ENCODE measurements at places on chromosomes 2 and 18. TPM values are rescaled to one million over a fixed set of nuclear protein-coding genes. Genes with fewer than 3 reads are reported as not detected.

LRATD1 gene
- 37.6 TPM for total RNA-seq

- H3K4me3 ChIP-seq: no peak overlapping the region
- H3K36me3 ChIP-seq: no peaks in the 10 kb centered on the region
- DNase-seq: no peak
- H3K27me3 ChIP-seq: no peaks in the 10 kb centered on the region
- no peaks in the 10 kb centered on the region for H3K4me1 ChIP-seq
These were observed 854.3 kb downstream of the LRRTM4 start for GRCh38 chr2:76667821-76668271.

FHOD3 gene
- total RNA-seq: 0.67 TPM

DNA sequence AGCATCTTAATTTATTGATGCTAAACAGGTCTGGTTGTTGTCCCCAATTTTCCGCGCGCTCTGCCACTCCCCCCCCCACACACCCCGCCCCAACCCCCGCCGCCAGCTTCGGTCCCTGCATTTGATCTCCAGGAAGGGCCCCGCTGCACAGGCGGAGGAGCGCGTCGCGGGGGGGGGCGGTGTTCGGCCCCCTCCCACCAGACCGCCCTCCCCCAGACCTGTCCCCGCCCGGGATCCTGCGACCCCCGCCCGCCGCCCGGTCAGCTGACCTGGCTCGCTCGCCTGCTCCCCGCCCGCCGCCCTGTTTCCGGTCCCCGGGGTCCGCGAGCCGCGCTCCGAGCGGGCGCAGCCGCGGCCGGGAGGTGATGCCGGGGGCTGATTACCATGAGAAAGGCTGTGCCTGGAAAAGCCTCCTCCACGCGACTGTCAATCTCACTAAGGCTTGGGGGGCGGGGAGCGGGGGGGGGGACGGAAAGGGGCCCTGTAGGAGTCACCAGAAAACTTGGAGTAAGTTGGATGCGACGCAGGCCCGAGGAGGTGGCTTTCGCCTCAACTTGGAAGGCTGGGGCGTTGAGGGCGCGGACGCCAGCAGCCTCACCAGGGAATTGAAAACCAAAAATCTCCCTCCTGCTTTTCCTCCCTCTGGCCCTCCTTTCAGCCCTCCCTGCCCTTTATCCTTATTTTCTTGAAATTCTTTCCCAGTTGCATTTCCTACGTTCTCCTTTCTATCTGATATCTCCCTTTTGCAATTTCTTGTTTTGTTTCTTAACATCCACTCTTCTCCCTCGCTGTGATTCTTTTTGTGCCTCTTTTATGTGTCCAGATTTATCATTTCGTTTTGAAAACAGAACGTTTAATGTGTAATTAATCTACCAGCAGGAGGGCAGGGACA, 4.4 kb upstream of the ZEB2 start:
- H3K4me3 ChIP-seq: peak overlapping the region; percentile 89
- peak; percentile 65 for DNase-seq
- H3K4me1 ChIP-seq: peaks cover 25% of the 10 kb centered on the region
- H3K36me3 ChIP-seq: no peaks in the 10 kb centered on the region
- H3K27me3 ChIP-seq: peaks cover 14% of the 10 kb centered on the region

GRCh38 chr2:15956751-15957736, 16.7 kb downstream of the MYCN start:
- peaks cover 2% of the 10 kb centered on the region for H3K27me3 ChIP-seq
- no peak for DNase-seq
- no peak overlapping the region for H3K27ac ChIP-seq
- no peaks in the 10 kb centered on the region for H3K4me1 ChIP-seq
- H3K36me3 ChIP-seq: no peaks in the 10 kb centered on the region
- no peak overlapping the region for H3K4me3 ChIP-seq

DNA sequence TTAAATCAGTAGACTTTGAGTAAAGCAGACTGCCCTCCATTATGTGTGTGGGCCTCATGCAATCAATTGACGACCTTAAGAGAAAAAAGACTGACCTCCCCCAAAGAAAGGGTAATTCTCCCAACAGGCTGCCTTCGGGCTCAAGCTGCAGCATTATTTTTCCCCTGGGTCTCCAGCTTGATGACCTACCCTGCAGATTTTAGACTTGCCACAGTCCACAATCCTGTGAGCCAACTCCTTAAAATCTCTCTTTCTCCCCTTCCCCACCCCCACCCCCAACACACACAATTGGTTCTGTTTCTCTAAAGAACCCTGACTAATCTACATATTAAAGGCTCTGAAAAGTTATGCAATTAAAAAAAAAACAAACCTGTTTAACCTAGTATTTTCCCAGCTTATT, 89.4 kb downstream of the RNF152 start:
- no peaks in the 10 kb centered on the region for H3K36me3 ChIP-seq
- H3K27me3 ChIP-seq: peaks cover 2% of the 10 kb centered on the region
- H3K27ac ChIP-seq: no peak overlapping the region
- H3K4me3 ChIP-seq: no peak overlapping the region
- H3K4me1 ChIP-seq: peaks cover 10% of the 10 kb centered on the region

TANC1 gene
- total RNA-seq: 84.1 TPM

- H3K27me3 ChIP-seq: no peaks in the 10 kb centered on the region
- DNase-seq: no peak
- no peak overlapping the region for H3K27ac ChIP-seq
- no peaks in the 10 kb centered on the region for H3K4me1 ChIP-seq
- no peak overlapping the region for H3K4me3 ChIP-seq
- no peaks in the 10 kb centered on the region for H3K36me3 ChIP-seq
These were observed 201.9 kb upstream of the APCDD1 start for GRCh38 chr18:10252494-10252893.

DNA sequence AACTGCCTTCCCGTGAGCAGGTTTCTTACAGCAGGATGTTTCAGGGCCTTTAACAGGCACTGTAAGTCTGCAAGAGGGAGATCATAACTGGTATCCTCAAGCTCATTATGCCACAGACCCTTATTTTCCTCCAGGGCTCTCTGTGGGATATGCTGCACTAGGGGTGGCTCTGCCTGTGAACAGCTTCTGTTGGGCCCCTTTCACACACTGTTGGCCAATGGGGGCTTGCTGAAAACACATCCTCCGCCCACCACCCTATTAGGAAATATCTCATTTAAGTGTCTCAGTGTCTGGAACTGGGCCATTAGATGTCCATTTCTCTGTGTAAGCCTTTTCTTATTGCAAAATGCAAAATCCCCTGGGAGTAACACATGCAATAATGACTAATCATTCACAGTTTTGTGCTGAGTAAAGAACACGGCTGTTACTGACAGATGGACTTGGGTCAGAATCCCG, 414.3 kb upstream of the HS6ST1 start:
- peaks cover 4% of the 10 kb centered on the region for H3K27me3 ChIP-seq
- peaks cover 6% of the 10 kb centered on the region for H3K4me1 ChIP-seq
- no peaks in the 10 kb centered on the region for H3K36me3 ChIP-seq
- H3K27ac ChIP-seq: no peak overlapping the region

GRCh38 chr2:60596411-60596810, 43.0 kb upstream of the BCL11A start:
- no peak overlapping the region for H3K4me3 ChIP-seq
- peaks cover 4% of the 10 kb centered on the region for H3K27me3 ChIP-seq
- H3K36me3 ChIP-seq: no peaks in the 10 kb centered on the region
- DNase-seq: no peak
- H3K4me1 ChIP-seq: no peaks in the 10 kb centered on the region

GRCh38 chr18:67074309-67074708, 442.2 kb downstream of the DSEL start:
- H3K27me3 ChIP-seq: no peaks in the 10 kb centered on the region
- H3K27ac ChIP-seq: no peak overlapping the region
- H3K36me3 ChIP-seq: no peaks in the 10 kb centered on the region
- H3K4me3 ChIP-seq: no peak overlapping the region
- H3K4me1 ChIP-seq: peaks cover 12% of the 10 kb centered on the region

- no peak overlapping the region for H3K4me3 ChIP-seq
- no peaks in the 10 kb centered on the region for H3K36me3 ChIP-seq
- no peaks in the 10 kb centered on the region for H3K27me3 ChIP-seq
These were observed 106.3 kb downstream of the EPHA4 start for GRCh38 chr2:221465776-221466175.

GRCh38 chr2:71379086-71379485, 47.5 kb downstream of the ZNF638 start:
- no peak for DNase-seq
- H3K27ac ChIP-seq: no peak overlapping the region
- no peak overlapping the region for H3K4me3 ChIP-seq

RTP5 gene
- not detected for total RNA-seq

- H3K4me1 ChIP-seq: peaks cover 4% of the 10 kb centered on the region
- DNase-seq: no peak
- H3K27me3 ChIP-seq: no peaks in the 10 kb centered on the region
- H3K36me3 ChIP-seq: no peaks in the 10 kb centered on the region
- H3K4me3 ChIP-seq: no peak overlapping the region
These were observed 79.2 kb upstream of the SETBP1 start for GRCh38 chr18:44601447-44601846.

ITGB6 gene
- not detected for total RNA-seq

LONRF2 gene
- not detected for total RNA-seq

SRD5A2 gene
- 0.64 TPM for total RNA-seq

- H3K4me1 ChIP-seq: no peaks in the 10 kb centered on the region
- no peak overlapping the region for H3K27ac ChIP-seq
- H3K36me3 ChIP-seq: no peaks in the 10 kb centered on the region
- no peak for DNase-seq
- no peaks in the 10 kb centered on the region for H3K27me3 ChIP-seq
These were observed 544.8 kb downstream of the ARHGAP15 start for GRCh38 chr2:143674051-143674450.

DNA sequence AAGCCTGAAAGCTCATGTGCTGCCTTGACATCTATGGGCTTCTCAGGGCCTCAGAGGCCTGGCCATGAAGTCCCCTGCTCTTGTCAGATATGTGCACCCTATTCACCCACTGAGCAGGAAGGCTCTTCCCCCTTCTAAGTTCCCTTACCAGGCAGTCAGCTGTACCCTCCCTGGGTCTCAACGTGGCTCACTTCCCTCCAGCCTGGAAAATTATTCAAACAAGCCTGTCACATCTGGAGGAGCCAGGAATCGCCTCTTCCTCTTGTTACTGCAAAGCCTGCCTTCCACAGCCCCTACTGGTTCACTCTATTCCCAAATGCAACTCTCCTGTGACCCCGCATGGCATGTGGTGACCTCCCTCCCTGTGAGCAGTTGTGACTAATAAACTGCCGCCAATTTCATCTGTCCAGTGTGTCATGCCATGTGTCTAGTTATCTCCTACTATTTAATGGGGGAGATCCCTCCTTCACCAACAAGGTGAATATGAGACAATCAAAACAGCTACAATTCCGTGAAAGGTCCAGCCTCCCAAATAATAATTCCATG, 8.4 kb upstream of the SERPINB8 start:
- H3K36me3 ChIP-seq: no peaks in the 10 kb centered on the region
- no peak overlapping the region for H3K27ac ChIP-seq
- no peak for DNase-seq
- no peak overlapping the region for H3K4me3 ChIP-seq
- H3K27me3 ChIP-seq: peaks cover 2% of the 10 kb centered on the region

- peaks cover 10% of the 10 kb centered on the region for H3K36me3 ChIP-seq
- no peaks in the 10 kb centered on the region for H3K4me1 ChIP-seq
- peaks cover 3% of the 10 kb centered on the region for H3K27me3 ChIP-seq
- no peak overlapping the region for H3K4me3 ChIP-seq
These were observed 65.1 kb downstream of the USP34 start for GRCh38 chr2:61405813-61406212.

CREG2 gene
- 23.6 TPM for total RNA-seq

- H3K4me1 ChIP-seq: peaks cover 4% of the 10 kb centered on the region
- H3K4me3 ChIP-seq: no peak overlapping the region
- H3K27me3 ChIP-seq: no peaks in the 10 kb centered on the region
These were observed 27.0 kb upstream of the ACVR1 start for GRCh38 chr2:157903151-157903550.

- peak overlapping the region; percentile 65 for H3K4me3 ChIP-seq
- DNase-seq: no peak
- H3K36me3 ChIP-seq: no peaks in the 10 kb centered on the region
- H3K27me3 ChIP-seq: no peaks in the 10 kb centered on the region
These were observed 111.7 kb downstream of the MYCN start for GRCh38 chr2:16051841-16052564.

DNA sequence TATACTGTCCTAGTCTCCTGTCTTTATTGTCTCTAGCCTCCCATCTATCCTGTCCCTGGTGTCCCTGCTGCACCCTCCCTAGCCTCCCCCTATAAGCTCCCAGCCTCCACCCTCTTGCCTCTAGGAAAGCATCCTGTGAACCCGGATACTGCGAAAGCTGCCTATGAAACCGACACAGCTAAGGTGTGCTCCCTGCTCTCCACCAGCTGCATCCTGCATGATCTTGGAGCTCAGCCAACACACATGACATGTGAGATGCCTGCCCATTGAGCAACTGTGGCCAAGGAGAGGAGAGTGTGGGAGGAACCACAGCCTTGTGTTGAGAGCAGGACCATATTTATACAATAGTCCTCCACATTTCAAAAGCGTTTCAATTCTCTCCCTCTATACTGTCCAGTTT, 187.1 kb downstream of the ZBTB7C start:
- H3K4me3 ChIP-seq: no peak overlapping the region
- peaks cover 8% of the 10 kb centered on the region for H3K27me3 ChIP-seq
- H3K36me3 ChIP-seq: no peaks in the 10 kb centered on the region

DNA sequence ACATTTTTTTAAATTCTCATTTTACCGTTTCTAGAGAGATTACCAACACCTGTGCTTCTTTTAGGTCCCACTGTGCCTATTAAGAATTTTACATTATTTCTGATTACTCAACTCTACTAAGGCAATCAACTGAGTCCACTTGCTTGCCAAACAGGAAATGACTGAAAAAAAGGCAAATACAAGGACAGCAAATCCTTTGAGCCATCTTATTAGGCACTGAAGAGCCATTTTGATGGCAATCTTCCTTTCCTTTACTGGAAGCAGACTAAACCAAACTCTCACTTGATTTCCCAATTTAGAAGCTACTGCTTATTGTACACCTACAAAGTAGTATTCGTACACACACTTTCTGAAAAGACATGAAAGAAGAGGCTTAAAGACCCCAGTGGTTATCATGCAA, 121.4 kb upstream of the COL3A1 start:
- H3K4me3 ChIP-seq: no peak overlapping the region
- no peaks in the 10 kb centered on the region for H3K27me3 ChIP-seq
- no peaks in the 10 kb centered on the region for H3K36me3 ChIP-seq
- H3K4me1 ChIP-seq: no peaks in the 10 kb centered on the region
- no peak overlapping the region for H3K27ac ChIP-seq
